ENCODE measurements at places on chromosomes 1 and 21.

- peak; percentile 17 for DNase-seq
Observed at GRCh38 chr1:221708987-221709386, 32.9 kb downstream of the DUSP10 start.

DNA sequence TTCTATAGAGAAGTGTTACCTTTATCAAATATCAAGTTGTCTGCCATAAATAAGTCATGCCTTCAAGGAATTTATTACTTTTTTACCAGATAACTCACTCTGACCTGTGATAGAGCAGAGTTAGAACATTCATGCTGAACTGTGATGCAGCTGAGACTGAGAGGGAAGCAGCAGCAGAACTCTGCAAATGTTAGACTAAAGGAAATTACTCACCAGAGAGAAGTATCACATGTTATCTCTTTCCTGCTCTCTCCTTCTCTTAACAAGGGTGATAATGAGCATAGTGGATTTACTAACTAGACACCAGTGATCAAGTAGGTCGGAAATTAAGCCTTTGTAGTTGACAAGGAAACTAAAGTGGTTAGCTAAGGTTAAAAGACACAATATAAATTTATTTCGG lies 181.6 kb downstream of the RASAL2 start:
- no peak for DNase-seq

- DNase-seq = no peak
Observed at GRCh38 chr1:56045062-56045461, 534.3 kb downstream of the PLPP3 start.

DNA sequence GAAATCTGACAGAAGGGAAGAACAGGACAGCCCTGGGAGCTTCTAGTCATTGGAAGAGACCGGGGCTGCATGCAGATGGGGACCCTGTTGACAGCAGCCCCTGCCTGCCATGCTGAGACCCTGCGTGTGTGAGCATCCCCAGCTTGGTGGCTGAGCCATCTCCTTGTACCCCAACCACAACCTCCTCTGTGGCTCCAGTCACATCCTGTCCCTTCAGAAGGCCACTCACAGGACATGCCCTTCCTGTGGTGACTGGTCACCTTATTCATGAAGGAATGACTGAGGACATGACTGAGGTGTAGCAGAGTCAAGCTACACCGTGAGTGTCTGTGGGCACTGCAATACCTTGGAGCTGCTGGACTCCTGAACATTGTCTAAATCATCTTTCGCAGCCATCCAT lies 141.8 kb upstream of the ERRFI1 start:
- no peak for DNase-seq

- no peak for DNase-seq
Observed at GRCh38 chr1:150992626-150993025, 10.5 kb downstream of the ANXA9 start.

DNA sequence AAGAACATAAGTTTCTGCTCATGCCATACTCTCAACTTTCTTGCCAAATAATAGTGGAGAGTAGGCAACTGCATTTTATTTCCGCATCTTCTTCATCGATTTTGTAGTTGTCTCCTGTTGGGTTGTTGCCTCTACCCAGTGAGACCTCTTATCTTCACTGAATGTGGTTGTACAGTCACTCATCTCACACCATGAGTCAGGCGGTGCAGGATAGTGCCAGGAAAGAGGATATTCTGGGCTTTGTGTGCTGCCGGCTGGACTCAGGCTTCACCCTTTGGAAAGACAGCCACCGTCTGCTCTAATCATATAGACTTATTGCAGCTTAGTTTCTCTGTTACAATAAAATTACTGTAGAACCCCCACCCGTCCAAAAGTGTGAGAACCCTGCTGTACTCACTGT lies 154.3 kb upstream of the USP24 start:
- DNase-seq = no peak

- DNase-seq = no peak
Observed at GRCh38 chr21:39088031-39088370, 95.2 kb downstream of the PSMG1 start.

- peak; percentile 60 for DNase-seq
Observed at GRCh38 chr1:202315576-202316168, 26.1 kb downstream of the UBE2T start.

DNA sequence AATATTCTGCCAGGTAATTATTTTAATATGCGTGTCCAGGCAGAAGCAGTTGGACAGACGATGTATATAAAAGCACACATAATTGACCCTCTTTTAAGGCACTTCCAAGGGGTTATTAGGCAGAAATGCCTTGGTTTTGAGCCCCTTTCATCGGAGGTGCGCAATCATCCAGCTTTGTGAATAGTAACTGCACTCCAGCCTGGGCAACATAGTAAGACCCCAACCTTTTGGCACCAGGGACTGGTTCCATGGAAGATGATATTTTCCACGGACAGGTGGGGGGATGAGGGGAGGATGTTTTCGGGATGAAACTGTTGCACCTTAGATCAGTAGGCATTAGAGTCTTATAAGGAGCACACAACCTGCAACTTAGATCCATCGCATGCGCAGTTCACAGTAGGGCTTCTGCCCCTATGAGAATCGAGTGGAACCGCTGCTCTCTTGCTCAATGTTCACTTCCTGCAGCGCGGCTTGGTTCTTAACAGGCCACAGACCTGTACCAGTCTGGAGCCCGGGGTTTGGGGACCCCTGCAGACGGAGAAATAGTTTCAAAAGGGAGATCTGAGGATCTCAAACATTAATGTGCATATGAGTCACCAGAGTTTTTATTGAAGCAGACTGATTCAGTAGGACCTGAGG lies 1.8 kb upstream of the MCOLN2 start:
- no peak for DNase-seq

DNA sequence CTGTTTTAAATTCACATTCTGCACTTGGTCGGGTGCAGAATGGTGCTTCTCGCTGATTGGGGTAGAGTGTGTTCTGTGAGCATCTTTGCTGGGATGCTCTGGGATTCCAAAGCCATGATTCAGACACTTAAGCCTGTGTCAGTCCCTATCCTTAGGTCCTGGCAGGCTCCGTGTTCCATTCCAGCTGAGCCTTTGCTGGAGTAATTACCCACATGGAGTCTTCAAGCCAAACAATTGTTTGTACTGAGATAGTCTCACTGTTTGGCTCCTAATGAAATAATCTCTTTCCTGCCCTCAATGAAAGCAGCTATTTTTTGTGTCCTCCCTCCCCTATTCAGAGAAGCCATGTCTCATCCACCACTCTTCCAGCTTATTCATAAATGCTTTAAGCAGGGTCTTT lies 18.7 kb downstream of the SMAP2 start:
- no peak for DNase-seq

DNA sequence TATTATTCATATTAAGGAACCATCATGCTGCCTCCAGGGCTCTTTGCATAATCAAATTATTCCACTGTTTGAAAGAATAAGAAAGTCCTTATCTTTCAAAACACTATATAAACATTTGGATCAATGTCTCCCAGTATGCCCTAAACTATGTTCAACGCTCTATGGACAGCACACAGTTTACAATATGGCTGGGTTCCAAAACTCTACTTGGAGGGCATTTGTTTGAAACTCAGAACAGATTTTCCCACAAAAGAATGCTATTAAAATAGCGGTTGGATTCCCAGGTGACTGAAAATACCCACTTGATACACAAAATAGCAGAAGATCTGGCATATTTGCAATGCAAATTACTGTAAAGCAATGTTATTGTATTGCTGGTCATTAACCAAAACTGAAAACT lies 3.2 kb downstream of the HAO2 start:
- DNase-seq = no peak

DNA sequence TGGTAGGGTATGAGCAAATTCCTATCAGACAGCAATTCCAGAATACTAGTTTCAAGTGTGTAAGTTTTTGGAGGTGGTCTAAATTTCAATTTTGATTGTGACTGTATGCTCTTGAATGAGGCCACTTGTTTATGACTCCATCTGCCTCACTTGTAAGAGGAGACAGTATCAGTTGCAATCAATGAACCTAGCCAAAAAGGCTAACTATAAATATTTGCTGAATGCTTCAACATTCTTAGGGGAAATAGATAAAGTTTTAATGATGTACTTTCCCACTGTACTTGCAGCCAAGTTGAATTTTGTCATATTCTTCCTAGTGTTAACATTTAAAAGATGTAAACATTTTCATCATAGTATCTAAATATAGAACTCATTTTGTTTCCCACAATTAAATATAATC lies 32.1 kb upstream of the RWDD3 start:
- no peak for DNase-seq

GRCh38 chr21:16264319-16264718 lies 534.5 kb downstream of the USP25 start:
- DNase-seq = no peak

GRCh38 chr21:36127250-36127904 lies 7.5 kb upstream of the CBR3 start:
- DNase-seq = no peak

- no peak for DNase-seq
Observed at GRCh38 chr1:161838362-161838761, 72.2 kb downstream of the ATF6 start.

DNA sequence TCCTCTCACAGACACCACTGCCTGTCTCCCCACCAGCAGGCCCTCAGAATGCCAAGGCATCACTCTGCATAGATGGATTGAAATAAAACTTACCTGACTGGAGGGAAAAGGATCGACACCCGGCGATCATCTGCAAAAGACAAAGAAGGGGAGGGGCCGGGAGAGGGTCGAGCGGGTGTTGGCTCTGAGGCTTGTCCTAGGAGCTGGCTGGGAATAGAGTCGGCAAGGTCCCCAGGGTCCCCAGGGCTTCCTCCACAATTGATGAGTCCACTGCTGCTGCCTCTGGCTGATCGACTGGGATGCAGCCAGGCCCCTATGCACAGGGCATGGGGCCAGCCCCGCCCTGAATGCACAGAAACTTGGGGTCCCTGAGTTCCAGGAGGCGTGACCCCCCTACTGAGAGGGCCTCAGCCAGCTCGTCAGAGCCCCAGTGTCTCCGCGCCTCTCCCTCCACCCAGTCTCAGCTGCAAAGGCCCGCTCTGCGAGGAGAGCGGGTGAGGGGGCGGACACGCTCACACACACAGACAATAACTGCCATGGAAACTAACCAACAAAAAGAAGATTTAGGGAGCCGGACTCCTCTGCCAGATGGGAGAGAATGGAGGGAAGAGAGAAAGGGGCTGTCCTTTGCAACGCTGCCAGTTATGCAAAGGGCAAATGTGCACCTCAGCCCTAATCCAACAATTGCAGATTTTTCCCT lies at the start of gene KLHDC8A:
KLHDC8A (minus strand) TSS at position 483 of the 700 bp plus-strand sequence. CDS start 13,318 bp downstream, outside the sequence.
- DNase-seq = no peak

DNA sequence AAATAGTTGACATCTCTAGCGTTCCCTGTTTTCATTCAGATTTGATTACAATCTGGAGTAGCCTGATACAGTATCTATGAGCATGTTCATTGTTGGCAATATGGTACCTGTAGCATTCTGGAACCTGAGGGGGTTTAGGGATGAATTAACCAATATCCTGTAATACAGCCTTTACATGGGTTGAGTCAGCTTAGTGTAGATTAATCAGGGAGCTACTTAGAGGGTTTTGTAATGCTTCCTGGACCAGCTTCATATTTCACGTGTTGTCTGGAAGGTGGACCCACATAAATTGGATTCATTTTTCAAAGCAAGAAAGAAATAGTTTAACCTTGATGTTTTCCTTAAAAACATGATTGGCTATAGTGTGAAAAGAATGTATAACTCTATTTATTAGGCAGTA lies 3.6 kb downstream of the OTUD3 start:
- DNase-seq = no peak

DNA sequence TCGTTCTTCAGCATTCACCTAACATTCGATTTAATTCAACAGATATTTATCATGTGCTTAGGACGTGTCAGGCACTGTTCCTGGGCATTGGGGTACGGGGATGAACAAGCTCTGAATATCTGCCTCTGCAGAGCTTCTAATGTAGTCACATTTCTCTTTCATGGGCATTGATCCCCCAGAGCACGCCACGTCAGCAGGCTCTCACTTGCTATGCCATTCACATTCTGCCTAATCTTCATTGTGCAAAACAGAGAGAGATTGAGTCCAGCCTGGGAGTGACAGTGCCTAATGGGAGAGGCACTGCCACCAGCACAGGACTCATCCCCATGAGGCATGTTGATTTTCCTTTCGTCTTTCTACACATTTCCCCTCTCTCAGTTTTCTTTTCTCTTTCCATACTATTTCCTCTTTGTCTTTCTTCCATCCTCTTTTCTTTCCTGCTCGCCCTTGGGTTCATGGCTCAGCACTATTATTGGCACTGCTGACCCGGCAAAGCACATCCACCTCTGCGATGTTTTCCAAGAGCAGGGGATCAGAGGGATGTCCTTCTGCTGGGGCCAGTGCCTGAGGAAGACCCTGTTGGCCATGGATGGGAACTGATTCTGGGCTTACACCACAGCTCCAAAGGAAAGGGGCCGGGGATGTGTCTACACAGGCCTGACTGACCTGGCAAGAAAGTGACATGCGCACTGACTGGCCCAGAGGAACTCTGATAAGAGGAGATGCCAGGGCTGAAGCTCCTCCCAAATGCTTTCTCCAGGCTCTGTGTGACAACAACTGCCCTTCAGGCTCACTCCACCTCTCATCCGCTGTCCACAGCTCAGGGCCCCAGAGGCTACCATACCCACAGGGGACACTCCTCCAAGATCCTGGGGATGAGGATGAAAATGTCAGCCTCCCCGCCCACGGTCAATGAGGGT lies 195.9 kb downstream of the TOMM20 start:
- no peak for DNase-seq

GRCh38 chr21:16502273-16502672 lies 772.5 kb downstream of the USP25 start:
- no peak for DNase-seq

GRCh38 chr1:230153641-230154296 lies 86.7 kb downstream of the GALNT2 start:
- no peak for DNase-seq

DNA sequence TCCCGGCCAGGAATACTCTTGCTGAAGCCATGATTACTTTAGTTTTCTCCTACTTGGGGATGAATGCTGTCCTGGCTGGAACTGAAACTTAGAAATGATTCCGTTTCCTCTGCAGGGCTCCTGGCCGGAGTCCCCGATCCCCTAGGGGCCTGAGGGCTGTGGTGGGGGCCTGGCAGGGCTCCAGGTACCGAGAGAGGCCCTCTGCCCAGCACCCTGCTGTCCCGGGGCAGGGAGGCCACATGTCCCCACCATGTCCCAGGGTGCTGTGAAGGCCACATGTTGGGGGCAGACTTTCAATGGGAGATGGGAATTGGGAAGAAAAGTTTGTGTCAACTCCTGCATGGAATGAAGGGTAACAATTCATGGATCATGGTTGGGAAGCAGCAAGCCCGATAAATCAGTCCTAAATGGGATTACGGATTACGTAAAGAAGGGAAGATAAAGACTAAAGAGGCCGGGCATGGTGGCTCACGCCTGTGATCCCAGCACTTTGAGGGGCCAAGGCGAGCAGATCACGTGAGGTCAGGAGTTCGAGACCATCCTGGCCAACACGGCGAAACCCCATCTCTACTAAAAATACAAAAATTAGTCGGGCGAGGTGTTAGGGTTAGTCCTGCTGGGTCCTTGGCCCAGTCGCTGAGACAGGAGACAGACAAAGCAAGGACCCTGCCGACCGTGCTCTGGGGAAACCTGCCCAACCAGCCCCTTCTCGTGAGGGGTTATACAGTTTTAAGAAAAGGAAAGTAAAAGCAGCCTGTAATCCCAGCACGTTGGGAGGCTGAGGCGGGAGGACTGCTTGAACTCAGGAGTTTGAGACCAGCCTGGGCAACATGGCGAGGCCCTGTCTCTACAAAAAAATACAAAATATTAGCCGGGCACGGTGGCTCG lies 37.6 kb downstream of the MORN1 start:
- DNase-seq = no peak

- DNase-seq = no peak
Observed at GRCh38 chr21:35470522-35470921, 421.4 kb upstream of the RUNX1 start.

- no peak for DNase-seq
Observed at GRCh38 chr1:100009458-100009857, 39.7 kb downstream of the SLC35A3 start.

GRCh38 chr1:225044258-225044657 lies 114.8 kb downstream of the DNAH14 start:
- DNase-seq = no peak

All from stimulated activated CD8-positive, alpha-beta memory T cell treated with anti-CD3 and anti-CD28 coated beads, Interleukin-4, amount 100 ng/mL, for 1 hour (primary cell).